ENCODE measurements at places on chromosomes 4 and X. TPM values are rescaled to one million over a fixed set of nuclear protein-coding genes. Genes with fewer than 3 reads are reported as not detected.

Gene RAB9B
- polyA plus RNA-seq: 0.80 TPM

Gene CT45A2
- not detected for polyA plus RNA-seq

Gene APOOL
- 5.9 TPM for polyA plus RNA-seq

Gene MAGEE2
- polyA plus RNA-seq: not detected

Gene IL2
- not detected for polyA plus RNA-seq

Gene RNF175
- polyA plus RNA-seq: not detected

Gene RASGEF1B
- polyA plus RNA-seq: not detected

Gene AKAP14
- not detected for polyA plus RNA-seq

Gene ITGB1BP2
- polyA plus RNA-seq: not detected

Gene CT47C1
- not detected for polyA plus RNA-seq

GRCh38 chr4:78566834-78567499 is 15.4 kb downstream of the ANXA3 start:
- DNase-seq: peak; percentile 11

DNA sequence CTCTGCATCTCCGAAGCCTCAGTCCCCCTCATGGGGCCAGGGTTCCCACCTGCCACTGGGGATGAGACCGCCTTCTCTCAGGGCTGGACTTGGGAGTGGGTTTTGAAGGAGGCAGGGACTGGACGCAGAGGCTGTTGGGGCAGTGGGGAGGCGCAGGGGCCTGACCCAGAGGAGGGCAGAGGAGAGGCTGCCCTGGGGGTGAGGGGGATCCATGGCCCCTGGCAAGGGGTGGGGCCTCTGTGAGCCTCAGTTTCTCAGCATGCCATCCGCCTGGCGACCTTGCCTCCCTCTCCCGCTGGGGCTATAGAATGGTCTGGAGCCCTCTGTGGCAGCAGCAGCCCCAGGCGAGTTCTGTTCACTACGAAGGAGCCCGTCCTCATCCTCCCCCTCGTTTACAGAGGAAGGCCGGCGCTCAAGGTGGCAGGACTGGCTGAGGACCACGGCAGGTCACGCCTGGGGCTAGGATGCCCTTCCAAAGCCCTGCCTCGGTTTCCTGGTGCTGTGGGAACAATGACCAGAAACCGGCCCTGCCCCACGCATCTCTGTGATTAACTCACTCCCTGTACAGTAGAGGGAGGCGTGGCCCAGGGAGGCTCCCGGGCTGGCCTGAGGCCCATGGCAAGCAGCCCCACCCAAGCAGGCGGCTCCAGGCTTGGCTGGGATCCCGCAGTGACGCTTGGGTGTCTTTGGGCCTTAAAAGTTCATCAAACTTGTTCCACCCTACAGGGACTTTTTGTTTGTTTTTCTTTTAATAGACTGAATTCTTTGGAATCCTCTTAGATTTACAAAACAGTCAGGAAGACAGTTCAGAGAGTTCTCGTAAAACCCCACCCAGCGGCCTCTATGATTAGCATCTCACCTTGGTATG is 16.0 kb upstream of the SH3TC1 start:
- DNase-seq: peak; percentile 94

DNA sequence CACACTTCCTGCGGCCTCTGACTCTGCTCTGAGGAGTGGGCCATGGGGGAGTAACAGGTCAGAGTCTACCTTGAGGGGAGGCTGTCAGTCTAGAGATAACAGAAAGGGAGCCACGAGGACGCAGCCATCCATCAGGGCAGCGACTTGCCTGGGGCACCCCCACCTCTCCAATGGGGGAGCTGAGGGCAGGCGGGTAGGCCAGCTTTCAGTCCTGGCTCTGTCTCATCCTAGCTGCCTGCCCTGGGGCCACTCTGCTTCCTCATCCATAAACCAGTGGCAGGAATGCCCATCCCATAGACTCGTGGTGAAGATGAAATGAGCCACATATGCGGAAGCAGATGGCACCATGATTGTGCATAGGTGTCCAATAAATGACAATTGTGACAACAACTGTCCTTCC is 13.2 kb downstream of the MAGED2 start:
- no peak for DNase-seq

- DNase-seq: no peak
Observed at GRCh38 chrX:145843146-145843904, 25.7 kb downstream of the SLITRK2 start.

DNA sequence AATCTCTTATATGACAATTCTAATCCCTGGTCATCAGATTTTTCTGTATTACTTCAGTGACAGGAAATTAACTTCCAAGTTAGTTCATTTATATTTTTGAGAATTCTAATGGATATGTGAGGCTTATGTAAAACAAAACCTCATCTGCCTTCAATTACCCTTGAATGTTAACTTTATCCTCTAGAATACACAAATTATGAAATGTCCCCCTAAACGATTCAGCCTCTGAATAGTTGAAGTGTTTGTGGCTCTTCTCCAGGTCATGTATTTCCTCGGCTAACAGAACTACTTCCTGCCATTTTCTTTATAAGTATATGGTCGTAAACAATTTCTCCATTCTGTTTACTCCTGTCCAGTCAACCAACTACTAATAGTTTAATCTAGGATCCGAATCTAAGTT is 401.3 kb downstream of the PCDH10 start:
- no peak for DNase-seq

DNA sequence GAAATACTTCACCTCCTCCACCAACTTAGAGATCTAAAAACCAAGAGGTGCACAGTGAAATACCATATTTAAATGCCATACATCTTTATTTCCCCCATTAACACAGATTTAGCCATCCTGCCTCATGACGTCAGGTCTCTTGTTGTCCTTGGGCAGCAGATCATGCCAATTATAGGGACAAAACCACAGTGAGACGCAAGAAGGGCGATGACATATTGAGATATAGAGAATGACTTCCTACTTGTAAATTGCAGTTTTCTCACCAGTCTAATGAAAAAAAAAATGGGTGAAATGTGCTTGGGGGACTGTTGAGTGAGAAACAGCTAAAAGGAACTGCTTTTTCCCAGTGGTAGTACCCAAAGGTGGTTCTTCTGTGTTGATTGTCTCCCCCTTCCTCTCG is 24.3 kb downstream of the RS1 start:
- DNase-seq: no peak

GRCh38 chr4:149706942-149707341 is 108.7 kb downstream of the IQCM start:
- DNase-seq: peak; percentile 62

- DNase-seq: no peak
Observed at GRCh38 chr4:55485821-55486220, 60.9 kb downstream of the CLOCK start.

DNA sequence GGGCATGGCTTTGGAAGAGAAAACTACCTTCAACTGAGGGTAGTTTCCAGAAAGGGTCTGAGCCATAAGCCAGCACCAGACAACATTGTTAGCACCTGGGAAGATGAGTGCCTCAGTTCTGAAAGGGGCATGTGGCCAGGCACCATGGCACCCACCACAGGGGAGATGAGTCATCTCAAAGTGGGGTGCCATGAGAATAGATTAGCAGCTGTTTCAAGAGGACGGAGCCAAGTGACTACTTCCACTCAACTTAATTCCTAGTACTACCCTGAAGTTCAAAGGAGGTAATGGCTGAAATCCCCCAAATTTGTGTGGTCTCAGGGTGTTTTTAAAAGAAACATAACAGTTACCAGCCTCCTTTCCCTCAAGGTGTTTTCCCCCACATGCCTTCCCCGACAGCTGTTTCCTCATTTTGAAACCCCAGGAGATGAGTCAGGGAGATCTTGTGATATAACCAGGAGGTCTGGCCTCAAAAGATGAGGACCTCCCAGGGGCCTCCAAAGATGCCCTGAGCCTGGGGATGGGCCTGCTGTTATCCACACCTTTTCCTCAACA is 27.8 kb upstream of the FTHL17 start:
- DNase-seq: no peak

DNA sequence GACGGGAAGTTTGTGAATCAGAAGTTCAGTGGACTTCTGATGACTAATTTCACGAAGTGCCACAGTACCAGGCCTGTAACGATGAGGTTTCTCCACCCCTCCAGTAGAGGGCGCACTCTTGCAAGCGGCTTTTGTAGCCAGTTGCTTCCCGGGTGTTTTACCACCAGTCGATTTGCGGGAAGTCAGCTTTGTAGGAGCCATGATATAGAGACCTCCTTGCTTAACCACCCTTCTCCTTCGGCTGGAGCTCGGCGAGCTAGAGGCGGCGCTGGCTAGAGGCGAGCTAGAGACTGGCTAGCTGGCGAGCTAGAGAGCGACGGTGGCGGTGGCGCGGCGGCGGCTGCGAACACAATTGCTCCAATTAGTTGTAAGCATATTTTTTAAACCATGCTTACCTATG is 72.0 kb downstream of the IL1RAPL1 start:
- no peak for DNase-seq

- no peak for DNase-seq
Observed at GRCh38 chrX:140157143-140157542, 191.8 kb upstream of the CXorf66 start.

DNA sequence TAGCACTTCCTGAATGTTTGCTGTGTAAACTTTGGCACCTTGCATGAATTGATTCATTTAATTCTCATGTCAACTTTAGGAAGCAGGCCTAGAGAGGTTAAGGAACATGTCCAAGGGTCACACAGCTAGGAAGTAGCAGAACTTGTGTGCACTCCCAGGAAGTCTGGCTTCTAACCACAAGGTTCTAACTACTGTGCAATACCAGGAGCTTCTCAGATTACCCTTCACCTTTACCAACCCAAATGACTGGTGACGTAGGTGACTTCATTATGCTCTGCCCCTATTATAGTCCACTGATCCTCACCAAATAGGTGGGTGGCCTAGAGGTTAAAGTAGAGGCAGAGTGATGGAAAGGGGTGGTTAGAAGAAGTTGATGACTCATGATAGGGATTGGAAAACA is 14.4 kb downstream of the AR start:
- no peak for DNase-seq

DNA sequence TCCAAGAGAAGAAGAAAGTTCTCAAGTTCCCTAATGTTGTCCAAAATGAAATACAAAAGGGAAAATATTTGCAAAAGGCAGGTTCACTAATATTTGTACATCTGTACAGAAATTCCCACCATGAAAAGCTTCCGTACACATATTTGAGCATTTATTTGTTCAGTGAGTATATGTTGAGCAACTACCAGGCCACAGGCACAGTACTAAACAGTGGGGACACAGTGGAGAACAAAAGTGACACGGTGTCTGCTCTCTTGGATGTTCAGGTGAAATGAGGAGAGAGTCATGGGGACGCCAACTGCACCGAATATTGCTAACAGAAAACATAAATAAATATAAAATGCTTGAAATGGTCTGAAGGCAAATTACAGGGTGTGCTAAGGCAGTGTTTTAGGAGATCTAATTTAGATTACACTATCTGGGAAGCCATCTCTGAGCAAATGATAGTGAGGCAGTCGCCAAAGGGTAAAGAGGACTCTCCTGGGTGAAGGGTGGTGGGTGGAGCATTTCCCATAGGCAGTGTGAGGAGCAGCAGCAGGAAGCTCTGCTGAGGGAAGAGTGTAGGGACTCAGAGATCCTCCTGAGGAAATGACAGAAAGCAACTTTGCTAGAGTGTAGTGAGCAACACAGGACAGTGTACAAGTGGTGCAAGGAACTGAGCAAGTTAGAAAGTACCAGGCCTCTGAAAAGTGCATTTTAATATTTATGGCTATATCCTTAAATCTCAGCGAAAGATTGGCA is 375.2 kb downstream of the GALNTL6 start:
- DNase-seq: no peak

DNA sequence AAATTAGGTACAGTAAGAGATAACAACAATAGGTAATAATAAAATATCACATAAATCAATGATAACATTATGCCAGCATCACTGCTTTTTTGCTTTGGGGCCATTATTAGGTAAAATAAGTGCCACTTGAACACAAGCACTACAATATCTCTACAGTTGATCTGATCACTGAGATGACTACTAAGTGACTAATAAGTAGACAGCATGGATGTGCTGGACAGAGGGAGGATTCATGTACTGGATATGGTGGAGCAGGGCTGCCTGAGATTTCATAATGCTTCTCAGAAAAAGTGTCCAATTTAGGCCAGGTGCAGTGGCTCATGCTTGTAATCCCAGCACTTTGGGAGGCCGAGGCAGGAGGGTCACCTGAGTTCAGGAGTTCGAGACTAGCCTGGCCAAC is 137.8 kb upstream of the IL1RAPL2 start:
- DNase-seq: peak; percentile 24

GRCh38 chr4:76930685-76931084 is 18.9 kb upstream of the SEPTIN11 start:
- DNase-seq: no peak

DNA sequence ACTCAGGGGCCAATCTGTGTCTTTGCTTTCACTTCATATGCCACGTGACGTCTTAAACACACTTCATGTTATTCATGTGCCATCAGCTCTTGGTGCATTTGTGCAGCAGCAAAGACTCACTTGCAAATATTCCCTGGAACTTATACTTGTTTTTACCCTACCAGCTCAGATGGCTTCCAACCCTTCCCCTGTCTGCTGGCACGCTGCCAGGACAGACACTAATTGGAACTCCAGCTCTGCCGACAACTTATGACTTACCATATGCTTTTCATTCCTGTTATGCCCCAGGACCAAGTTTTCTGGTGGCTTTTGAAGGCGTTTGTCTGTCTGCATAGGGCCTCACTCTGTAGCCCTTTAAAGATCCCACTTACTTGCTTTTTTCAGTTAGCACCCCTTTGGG is 261.7 kb upstream of the GNPDA2 start:
- no peak for DNase-seq

- DNase-seq: peak; percentile 45
Observed at GRCh38 chr4:121070274-121070673, 2.1 kb downstream of the NDNF start.

GRCh38 chr4:80343887-80344286 is 8.4 kb downstream of the CFAP299 start:
- no peak for DNase-seq

- no peak for DNase-seq
Observed at GRCh38 chrX:76550016-76550415, 122.5 kb downstream of the MAGEE1 start.

DNA sequence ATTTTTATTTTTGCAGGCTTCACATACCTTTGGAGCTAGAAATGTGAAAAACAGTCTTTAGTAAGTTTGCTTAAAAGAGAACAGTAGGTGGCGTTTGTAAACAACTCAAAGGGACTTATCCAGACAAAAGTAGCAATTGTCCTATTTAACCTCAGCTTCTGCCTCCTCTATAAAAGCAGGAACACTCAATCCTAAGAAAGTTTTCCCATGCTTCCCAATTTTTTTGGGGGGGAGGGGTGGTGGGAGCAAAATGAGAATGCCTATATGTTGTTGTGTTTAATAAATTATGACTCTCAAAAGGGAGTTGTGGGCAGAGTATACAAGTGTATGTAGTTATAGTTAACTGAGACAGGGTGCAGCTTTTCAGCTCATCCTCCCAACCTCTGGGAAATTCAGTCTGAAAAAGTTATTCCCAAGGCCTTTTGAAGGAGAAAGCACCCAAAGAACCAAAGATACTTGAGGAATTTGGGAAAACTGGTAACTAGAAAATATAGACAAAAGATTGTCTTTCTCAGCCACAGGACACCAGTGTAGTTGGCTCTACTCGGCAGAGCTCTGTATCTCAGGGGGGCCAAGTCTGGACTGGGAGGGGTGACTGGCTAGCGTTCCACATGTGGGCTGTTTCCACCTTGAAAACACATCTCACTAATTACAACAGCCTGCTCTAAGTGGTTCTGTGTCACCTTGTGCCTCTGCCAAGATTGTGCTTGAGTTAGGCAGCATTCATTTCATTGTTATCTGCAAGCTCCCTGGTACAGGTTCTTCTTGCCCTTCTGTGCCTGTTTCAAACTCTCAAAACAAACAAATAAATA is 2.8 kb downstream of the SFRP2 start:
- peak; percentile 65 for DNase-seq

Measured in GM23248 (cell line).